Bladder microvascular endothelial cell (primary cell): ENCODE measurements at places on chromosomes 1 and 21. TPM values are rescaled to one million over a fixed set of nuclear protein-coding genes. Genes with fewer than 3 reads are reported as not detected.

Gene AIRE
- not detected in 2 replicates for total RNA-seq

Gene SYDE2
- 0.49 and 13.4 TPM in 2 replicates for total RNA-seq

Gene OR2T35
- not detected in 2 replicates for total RNA-seq

Gene GJC2
- total RNA-seq: 0.49 and 4.9 TPM in 2 replicates

Gene COQ8A
- 10.2 and 20.7 TPM in 2 replicates for total RNA-seq

Gene AXDND1
- total RNA-seq: 0.13 TPM in 1 of 2 replicates, not detected in the other

Gene CR2
- not detected in 2 replicates for total RNA-seq

Gene CXADR
- 1.3 and 76.5 TPM in 2 replicates for total RNA-seq

Gene BEND5
- 0.16 and 0.94 TPM in 2 replicates for total RNA-seq

Gene ABCG1
- 38.2 and 107 TPM in 2 replicates for total RNA-seq

Gene HORMAD1
- 0.13 TPM in 1 of 2 replicates, not detected in the other for total RNA-seq

Gene LCE1F
- not detected in 2 replicates for total RNA-seq

Gene ENTREP3
- 3.4 and 7.2 TPM in 2 replicates for total RNA-seq

Gene GJB3
- total RNA-seq: not detected in 2 replicates

Gene PDC
- not detected in 2 replicates for total RNA-seq

Gene FLAD1
- total RNA-seq: 16.8 and 25.1 TPM in 2 replicates

Gene TTC24
- not detected in 2 replicates for total RNA-seq

Gene TMEM269
- not detected in 2 replicates for total RNA-seq

Gene VANGL2
- not detected in 2 replicates for total RNA-seq

Gene SKI
- total RNA-seq: 15.5 and 28.3 TPM in 2 replicates

Gene SPATA1
- 0.81 and 0.82 TPM in 2 replicates for total RNA-seq

Gene SLC44A5
- 0.16 and 1.6 TPM in 2 replicates for total RNA-seq

Gene MRPS6
- total RNA-seq: 6.2 and 13.7 TPM in 2 replicates

Gene NBPF4
- not detected in 2 replicates for total RNA-seq

Gene CR1L
- not detected in 2 replicates for total RNA-seq

Gene SAMSN1
- total RNA-seq: 0.16 and 0.25 TPM in 2 replicates

Gene PPP1R8
- total RNA-seq: 33.4 and 63.5 TPM in 2 replicates

Gene SLFNL1
- 0.32 and 0.69 TPM in 2 replicates for total RNA-seq

Gene TCEA3
- 0.63 and 1.8 TPM in 2 replicates for total RNA-seq

Gene WNT3A
- not detected in 2 replicates for total RNA-seq

Gene SIK1
- total RNA-seq: 1.9 and 11.6 TPM in 2 replicates

Gene HOOK1
- 0.19 TPM in 1 of 2 replicates, not detected in the other for total RNA-seq

Gene ZNF697
- 10.5 and 35.2 TPM in 2 replicates for total RNA-seq

Gene SMYD3
- total RNA-seq: 10.2 and 27.3 TPM in 2 replicates

Gene ADCY10
- under 0.01 TPM in 2 replicates for total RNA-seq

Gene CD2
- total RNA-seq: not detected in 2 replicates

Gene RAP1GAP
- under 0.01 and 0.31 TPM in 2 replicates for total RNA-seq

Gene TMEM82
- not detected in 2 replicates for total RNA-seq

Gene REN
- under 0.01 and 0.19 TPM in 2 replicates for total RNA-seq

Gene CLEC20A
- not detected in 2 replicates for total RNA-seq
